Common myeloid progenitor, CD34-positive (primary cell): ENCODE measurements at places on chromosomes 13 and 19.

- no peak for DNase-seq
Measured at GRCh38 chr19:49613374-49613773, 22.4 kb downstream of the PRR12 start.

DNA sequence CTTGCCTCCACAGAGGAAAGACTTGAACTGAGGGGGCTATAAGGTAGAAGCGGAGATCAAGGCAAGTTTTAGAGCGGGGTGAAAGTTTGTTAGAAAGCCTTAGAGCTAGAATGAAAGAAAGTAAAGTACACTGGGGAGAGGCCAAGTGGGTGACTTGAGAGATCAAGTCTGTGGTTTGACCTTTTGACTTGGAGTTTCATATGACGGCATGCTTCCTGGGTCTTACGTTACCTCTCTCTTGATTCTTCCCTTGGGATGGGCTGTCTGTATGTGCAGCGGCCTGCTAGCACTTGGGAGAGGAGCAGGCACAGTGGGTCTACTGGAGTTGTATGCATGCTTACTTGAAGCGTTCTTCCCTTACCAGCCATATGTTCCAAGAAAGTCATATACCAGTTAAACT is 1768.5 kb downstream of the PCDH9 start:
- DNase-seq: no peak

DNA sequence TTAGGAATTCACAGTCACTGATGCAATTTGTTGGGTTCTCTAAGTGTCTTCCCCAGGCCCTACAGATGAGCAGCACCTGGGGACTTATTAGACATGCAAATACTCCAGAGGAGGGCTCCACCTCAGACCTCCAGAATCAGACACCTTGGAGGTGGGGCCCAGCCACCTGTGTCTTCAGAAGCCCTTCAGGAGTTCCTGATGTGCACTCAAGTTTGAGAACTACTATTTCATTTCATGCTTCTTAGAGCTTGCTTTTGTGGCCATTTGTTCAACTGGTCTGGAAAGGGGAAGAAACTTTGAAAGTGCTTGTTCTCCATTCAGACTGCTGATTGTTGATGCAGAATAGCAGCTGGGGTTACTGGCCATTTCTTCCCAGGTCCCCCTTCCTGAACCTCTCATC is 472.0 kb downstream of the COG6 start:
- no peak for DNase-seq

DNA sequence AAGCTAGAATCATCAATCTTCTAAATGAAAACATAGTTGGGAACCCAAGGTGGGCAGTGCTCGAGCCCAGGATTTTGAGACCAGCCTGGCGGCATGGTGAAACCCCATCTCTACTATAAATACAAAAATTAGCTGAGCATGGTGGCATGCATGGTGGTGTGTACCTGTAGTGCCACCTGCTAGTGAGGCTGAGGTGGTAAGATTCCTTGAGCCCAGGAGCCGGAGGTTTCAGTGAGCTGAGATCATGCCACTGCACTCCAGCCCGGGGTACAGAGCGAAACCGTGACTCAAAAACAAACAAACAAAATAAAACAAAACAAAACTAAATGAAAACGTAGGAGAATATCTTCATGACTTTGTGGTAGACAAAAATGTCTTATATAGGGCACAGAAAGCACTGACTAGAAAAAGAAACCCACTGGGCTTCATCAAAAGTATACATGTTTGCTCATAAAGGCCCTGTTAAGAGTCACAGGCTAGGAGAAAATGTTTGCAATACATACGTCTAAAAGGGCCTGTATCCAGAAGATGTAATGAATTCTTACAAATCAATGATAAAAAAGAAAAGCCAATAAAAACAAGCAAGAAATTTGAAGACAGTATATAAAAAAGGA is 353.6 kb downstream of the FGF9 start:
- no peak for DNase-seq

DNA sequence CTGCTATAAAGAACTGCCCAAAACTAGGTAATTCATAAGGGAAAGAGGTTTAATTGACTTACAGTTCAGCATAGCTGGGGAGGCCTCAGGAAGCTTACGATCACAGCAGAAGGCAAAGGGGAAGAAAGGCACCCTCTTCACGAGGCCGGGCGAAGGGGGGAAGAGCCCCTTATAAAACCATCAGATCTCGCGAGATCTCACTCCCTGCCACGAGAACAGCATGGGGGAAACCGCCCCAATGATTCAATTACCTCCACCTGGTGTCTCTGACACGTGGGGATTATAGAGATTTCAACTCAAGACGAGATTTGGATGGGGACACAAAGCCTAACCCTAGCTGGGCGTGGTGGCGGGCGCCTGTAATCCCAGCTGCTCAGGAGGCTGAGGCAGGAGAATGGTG is 42.8 kb downstream of the SLC6A16 start:
- DNase-seq: no peak

- no peak for DNase-seq
Measured at GRCh38 chr13:68627379-68627778, 1397.2 kb upstream of the PCDH9 start.

GRCh38 chr13:113157929-113158747 is at the start of gene PROZ:
Gene PROZ, plus strand, starts transcription at chr13:113158648. Its CDS starts 13 bp downstream, at chr13:113158661.
- no peak for DNase-seq

GRCh38 chr19:51595190-51596175 is 24.4 kb downstream of the ZNF175 start:
- DNase-seq: no peak
